Left renal pelvis (tissue), 4 donors: ENCODE measurements at places on chromosomes 1 and 21. TPM values are rescaled to one million over a fixed set of nuclear protein-coding genes. Genes with fewer than 3 reads are reported as not detected.

The ANKRD34A gene
- polyA plus RNA-seq = 0.66 TPM

The ACKR1 gene
- 2.5 TPM for polyA plus RNA-seq

The CELA3B gene
- polyA plus RNA-seq = not detected

DNA sequence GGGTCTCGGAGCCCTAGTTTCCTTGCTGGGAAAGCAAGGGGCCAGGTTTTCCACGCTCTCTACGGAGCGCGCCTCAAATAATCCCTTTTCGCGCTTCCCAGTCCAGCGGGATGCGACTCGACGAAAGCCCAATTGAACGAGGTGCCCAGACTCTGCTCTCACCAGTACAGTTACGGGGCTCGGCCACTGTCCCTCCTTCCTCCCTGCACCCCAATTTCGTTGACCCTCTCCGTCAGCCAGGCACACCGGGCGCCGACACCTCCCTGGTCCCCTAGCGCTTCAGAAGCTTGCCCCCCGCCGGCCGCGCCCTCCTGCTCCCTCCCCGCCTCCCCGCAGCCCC, 389 bp downstream of the SEMA6C start:
- DNase-seq = no peak

DNA sequence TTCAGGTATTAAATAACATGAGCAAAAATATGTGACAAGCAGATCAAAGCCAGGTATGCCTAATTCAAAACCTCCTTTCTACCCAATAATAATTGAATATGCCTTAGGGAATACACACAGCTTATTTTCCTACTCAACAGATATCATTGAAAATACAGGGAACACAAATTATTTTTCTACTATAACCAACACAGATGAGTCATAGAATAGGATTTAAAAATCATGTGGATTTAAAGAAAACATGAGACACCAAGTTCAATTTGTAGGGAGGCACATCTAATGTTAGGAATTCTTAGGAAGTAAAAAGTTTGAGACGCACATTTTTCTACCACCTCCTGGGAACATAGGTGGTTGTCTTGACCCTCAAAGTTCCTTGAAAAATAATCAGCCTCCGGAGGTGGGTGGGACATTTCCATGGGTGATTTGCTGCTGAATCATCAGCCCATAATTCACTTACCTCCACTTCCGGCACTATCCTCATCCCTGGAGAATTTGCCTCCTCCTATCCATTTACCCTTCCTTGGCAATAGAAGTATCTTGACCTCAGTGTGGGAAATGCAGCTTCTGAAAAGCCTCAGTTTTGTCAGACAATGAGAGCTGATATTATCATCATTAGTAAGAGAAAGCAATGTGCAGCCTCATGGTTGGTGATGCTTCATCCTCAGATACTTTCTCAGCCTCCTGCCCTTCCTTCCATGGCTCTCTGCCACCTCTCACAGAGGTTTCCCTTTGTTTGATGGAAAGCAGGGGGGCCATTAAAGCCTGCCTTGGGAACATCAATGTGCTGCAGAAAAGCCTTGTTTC, 33.5 kb upstream of the RGS4 start:
- DNase-seq = no peak

- no peak for DNase-seq
Measured at GRCh38 chr1:31801458-31801857, 14.4 kb downstream of the SPOCD1 start.

DNA sequence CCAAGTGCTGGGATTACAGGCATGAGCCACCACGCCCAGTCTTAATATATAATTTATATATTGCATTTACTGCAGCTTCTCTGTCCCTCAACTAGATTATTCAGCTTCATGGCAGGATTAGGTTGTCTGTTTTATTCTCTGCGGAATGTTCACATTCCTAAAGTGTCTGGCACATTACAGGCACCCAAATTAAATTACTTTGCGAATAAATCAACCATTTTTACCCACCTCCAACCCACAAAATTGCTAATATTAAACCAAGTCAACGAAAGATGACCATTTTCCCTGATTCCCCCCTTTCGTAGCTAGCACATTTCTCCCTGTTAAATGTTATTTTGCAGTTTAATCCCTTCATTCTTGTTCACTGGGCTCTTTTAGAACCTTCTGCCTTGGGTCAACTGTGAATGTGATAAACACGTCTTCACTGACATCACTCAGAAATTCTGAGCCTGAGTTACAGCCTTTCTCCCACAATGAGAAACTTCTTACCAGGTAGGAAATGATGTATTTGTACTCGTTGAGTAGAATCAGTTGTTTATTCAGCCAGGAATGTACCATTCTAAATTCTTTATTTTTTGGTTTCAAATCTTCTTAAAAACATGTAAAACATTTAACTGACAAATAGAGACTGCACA, 35.9 kb downstream of the THAP3 start:
- no peak for DNase-seq

- no peak for DNase-seq
Measured at GRCh38 chr1:6247651-6248050, 3.7 kb downstream of the HES3 start.

DNA sequence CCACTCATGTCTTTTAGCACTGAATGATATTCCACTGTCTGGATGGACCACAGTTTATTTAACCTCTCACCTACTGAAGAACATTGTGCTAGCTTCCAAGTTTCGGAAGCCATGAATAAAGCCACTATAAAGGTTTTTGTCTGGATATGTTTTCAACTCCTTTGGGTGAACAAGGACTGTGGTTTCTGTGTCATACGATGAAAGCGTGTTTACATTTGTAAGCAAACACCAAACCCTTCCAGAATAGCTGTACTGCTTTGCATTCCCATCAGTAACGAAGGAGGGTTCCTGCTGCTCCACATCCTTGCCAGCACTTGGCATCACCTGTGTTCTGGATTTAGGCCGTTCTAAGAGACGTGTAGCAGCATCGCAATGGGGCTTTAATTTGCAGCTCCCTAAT, 10.7 kb upstream of the ARHGEF16 start:
- no peak for DNase-seq

GRCh38 chr1:62357916-62358315, 38.7 kb upstream of the KANK4 start:
- DNase-seq = no peak

GRCh38 chr1:16720351-16721223, 19.7 kb upstream of the RNU1-4 start:
- no peak for DNase-seq

DNA sequence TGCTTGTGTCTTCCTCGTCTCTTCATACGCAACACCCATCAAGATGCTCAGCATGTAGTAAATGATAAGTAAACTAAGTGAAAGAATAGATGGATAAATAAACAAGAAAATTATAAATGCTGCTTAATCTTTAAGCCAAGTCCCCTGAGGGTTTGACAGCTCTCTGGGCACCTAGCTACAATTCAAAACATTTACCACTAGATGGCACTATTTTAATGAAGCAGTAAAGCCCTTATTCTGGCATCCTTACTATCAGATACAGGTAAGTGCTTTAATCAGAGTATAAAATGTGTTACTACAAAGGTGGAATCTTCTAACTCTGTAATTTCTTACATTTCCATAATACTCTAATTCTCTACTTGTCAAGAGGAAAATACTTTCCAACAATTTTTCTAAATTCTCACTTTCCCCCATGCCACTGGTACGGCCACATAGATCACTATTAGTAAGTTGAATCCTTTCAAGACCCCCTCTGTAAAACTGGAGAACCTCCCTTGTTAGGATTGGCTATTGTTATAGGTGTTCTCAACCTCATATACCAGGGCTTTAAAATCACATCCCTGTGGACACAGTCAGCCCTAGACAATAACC, 137.8 kb downstream of the BARHL2 start:
- peak; percentile 8 for DNase-seq
